Cortex of kidney (tissue), 1 donor: ENCODE measurements at places on chromosomes 3 and 15.

GRCh38 chr3:187025656-187026316, 95.5 kb downstream of the ST6GAL1 start:
- no peak for DNase-seq

DNA sequence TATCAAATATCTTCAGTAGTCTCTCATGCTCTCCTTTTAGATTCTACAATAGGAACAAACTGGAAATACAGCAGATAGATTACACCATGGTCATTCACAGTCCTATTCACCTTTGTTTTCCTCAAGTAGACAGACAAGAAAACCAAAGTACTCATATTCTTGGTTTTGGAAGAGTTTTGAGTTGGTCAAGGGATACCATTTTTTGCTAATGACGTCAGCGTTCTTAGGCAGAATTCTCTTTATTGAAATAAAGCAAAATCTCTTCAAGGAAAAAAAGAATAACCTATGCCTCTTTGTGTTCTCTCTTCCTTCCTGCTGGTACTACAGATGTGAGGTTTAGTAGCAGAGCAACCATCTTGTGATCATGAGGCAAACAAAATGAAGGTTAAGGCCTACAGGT, 268.3 kb upstream of the PDZRN3 start:
- DNase-seq, result no peak

GRCh38 chr3:169497567-169498257, 165.8 kb downstream of the MECOM start:
- no peak for DNase-seq

DNA sequence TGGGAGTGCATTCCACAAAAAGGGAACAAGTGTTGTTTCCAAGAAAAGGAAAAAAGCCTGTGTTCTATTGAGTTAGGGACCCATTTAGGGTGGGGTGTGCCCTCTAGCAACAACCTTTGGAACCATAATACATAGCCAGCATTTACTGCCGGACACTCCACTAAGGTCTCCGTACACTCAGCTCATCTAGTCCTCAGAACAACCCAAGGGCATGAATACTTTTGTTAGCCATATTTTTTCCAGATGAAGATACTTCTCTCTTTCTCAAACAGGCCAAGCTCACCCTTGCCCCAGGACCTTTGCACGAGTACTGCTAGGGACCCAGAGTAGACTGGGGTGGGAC, 46.2 kb downstream of the GLDN start:
- DNase-seq, result no peak

DNA sequence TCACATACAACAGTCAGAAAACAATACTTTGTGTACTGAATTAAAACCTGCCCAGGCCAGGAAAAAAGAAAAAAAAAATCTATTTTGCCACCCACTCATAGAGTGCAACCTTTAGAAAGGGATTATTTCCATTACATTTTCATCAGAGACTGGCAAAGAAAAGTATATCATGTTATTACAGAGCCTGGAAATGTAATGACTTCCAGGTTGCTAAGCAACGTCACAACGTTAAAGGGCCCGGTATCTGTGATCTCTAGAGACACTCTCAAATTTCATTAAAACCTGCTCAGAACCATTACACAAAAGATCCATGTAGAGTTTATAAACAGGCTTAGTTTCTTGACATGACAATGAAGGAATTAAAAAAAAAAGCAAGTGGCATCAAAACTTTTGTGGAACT, 170.5 kb downstream of the CTNNB1 start:
- no peak for DNase-seq

GRCh38 chr3:32575451-32576113, 4.9 kb upstream of the DYNC1LI1 start:
- DNase-seq, result no peak

- DNase-seq, result no peak
Measured at GRCh38 chr3:71244153-71244825, 339.2 kb downstream of the FOXP1 start.

DNA sequence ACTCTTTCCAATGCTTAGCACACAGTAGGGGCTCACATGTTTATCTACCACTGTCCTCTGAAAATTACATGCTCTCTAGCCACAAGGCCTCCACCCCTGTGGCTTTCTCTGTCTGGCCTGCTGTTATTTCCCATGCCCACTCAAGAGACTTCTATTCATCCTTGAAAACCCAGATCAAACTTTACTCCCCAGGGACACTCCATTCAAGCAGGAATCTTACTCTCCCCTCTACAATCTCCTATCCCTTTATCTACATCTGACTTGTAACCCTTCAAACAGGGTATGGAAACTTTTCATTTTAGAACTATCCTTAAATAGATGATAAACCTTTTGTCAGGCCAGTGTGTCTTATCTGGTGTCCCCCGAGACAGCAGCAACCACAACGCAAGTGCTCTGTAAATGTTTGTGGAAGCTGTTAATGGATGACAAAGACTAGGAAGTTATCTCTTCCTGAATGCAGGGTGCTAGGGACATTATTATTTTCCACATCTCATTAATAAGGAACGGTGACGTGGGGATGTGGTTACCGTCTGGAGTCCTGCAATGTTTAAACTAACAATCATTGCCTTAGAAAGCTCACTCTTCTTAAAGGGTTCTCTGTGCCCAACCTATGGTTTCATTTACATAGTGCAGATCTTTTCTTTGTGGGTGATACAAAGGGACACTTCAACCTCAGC, 322.3 kb downstream of the ARRDC4 start:
- no peak for DNase-seq

GRCh38 chr15:92082006-92082843, 228.7 kb downstream of the SLCO3A1 start:
- no peak for DNase-seq

DNA sequence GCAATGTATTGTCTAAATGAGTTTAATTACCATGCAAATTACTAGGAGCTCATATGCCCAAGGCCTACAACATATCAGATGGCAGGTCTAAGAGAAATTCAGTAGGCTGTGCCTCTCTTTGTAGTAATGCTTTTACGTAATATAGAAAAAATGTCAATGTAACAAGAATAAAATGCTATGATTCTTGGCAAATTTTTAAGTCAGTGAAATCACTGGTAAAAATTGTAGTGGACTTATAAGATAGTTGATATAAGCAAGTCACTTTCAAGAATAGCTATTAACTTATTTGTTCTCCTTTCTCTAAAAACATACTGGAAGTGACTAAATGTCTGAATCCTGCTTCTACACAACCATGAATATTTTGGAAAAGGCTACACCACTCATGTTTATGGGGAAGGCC, 707.8 kb downstream of the TUSC7 start:
- DNase-seq, result no peak

DNA sequence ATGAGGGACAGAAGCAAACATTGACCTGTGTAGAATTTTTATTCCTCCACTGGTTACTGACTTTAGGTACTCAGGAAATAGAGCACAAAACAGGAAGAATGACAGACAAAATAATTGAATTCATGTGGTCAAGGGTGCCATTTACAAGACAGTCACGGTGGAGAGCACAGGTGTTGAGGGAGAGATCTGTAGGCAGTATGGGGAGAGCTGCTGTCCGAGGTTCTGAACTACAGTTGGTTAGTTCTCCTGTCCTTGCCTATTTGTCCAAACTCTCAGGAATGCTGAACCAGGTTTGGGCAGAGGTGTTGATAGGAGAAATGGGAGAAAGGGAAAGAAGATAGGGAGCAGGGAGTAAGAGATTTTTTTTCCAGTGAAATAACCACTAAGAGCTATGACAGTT, 178.5 kb upstream of the ZBTB20 start:
- DNase-seq, result no peak

DNA sequence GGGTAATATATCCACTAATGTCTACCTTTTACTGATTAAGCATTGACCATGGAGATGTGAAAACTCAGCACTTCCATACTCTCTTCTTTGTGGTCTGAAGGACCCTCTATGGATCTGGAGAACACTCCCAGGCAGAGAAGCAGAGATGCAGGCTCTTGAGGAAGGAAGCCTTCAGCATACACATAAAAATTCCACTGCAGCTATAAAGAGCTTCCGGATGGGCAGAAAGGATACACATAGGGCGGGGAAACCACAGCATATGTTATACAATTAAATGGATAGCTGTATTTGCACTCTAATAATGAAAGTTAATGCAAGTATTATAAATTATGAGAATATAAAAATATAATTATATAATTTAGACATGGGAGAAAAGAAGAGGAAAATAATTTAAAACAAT, 1258.2 kb upstream of the ALCAM start:
- DNase-seq, result no peak

GRCh38 chr3:37625051-37625450, 236.6 kb upstream of the CTDSPL start:
- no peak for DNase-seq

GRCh38 chr3:27526614-27527315, 42.6 kb upstream of the SLC4A7 start:
- no peak for DNase-seq

DNA sequence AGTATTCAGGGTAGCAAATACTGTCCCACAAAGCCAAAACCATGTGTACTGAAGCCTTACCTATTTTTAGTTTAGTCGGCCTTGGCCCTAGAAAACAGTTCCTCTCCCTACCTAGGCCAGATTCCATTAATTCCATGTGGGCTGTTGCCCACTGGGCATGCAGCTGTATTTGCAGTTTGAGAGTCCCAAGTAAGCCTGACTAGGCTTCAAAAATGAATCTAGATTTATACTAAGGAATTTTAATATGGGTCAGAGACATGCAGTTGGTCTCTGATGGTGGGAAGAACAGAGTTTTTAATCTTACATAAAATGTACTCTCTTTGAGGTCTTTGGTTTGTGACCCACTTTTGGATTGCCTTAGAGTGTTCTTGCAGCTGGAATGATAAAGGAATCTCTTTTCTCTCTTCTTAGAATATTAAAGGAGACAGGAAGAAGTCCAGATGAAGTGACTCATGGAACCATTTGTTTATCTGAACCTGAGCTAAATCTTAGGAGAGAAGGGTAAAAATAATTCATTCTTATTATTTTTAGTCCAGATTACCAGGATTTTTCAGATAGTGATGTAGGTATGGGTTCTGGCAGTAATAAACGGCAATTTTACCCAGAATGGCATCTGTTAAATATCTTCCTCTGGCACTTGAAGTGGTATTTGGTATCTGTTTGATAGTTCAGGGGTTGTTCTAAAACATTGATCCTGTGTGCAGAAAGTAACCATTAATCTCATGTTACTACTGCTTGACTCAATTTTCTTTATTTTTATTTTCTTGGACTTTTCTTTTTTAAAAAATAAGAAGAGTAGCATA, 33.8 kb downstream of the GLCE start:
- DNase-seq, result no peak

GRCh38 chr3:89571298-89571697, 463.9 kb downstream of the EPHA3 start:
- no peak for DNase-seq

DNA sequence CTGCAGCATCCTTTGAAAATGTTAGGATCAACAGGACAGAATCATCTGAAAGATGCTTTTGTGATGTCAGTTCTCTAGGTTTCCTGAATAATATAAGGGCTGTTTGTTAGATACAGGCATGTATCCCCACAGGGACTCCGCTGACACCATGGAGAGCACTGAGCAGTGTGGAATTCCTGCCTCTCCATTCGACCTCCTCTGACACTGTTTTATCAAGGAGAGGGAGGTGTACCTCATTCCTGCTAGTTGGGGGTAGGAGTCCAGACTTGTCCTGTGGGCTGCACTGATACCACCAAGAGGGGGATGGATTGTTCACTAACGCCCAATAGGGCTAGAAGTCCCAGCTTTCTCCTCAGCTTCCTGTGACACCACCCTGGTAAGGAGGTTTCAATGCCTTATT, 46.6 kb downstream of the LARS2 start:
- no peak for DNase-seq

GRCh38 chr15:39132954-39133600, 447.8 kb upstream of the THBS1 start:
- no peak for DNase-seq

DNA sequence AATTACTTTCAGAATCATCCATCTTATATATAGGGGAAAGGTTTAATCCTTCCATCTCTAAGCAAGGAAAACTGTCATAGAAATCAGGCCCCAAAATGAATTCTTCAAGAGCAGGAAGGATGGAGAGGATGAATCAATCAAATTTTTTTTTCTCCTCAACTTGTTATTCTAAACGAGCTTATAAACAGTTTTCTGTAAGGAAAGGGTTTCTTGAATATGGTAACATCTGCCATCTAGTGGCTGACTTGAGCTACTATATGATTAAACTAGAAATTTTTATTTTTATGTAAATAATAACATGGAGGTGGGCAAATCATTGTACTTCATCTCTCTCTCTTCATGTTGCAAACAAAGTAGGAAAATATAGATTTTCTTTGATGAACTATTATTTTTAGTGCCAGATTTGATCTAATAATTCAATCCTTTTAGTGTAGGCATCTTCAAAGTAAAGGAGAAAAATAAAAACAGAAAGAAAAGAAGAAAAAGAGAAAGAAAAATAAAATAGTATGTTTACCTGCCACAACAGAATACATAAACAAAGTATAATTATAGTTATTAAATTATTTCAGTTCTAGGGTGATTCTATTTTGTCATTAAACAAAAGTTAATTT, 146.6 kb downstream of the SERPINI1 start:
- no peak for DNase-seq

DNA sequence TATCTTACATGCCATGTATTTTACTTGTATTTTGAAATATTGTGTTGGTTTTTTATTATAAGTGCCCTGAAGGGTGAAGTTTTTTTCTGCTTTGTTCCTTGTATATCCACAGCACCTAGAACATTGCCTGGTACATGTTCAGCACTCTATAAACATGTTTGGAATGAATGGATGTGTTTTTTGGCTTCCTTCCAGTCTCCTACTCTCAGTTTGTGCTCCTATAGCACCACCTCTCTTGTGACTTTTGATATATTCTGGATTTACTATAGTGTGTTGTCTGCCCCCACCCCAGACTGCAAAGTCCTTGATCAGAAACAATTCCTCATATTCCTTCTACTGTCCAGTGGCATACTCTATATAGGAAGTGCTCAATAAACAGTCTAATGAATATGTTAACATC, 60.6 kb downstream of the PLCL2 start:
- DNase-seq, result no peak

DNA sequence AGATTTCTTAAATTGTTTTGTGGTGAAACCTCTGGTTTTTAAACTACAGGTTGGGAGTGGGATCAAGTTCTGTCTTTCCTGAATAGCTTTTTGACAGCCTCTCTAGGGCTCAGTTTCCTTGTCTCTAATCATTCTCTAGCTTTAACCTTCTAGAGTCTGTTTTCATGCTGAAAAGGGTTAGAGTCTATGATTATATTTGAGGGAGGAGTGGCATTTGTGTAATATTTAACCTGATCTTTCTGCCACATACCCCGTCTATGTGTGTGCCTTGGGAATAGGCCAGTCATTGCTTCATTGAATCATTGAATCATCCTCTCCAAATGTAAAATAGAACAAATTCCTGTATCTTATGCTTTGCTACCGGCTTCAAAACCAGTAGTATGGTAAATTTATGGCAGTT, 204.9 kb downstream of the KLHL25 start:
- no peak for DNase-seq
